ENCODE measurements at places on chromosomes 4 and X.

GRCh38 chr4:126758493-126758892 is 874.3 kb upstream of the INTU start:
- no peak for DNase-seq

- peak; percentile 14 for DNase-seq
Measured at GRCh38 chr4:72553540-72554337, 15.3 kb downstream of the ADAMTS3 start.

- DNase-seq = no peak
Measured at GRCh38 chrX:105696870-105697269, 125.5 kb upstream of the NRK start.

- DNase-seq = peak; percentile 95
Measured at GRCh38 chr4:176001151-176002006, 64.3 kb upstream of the WDR17 start.

DNA sequence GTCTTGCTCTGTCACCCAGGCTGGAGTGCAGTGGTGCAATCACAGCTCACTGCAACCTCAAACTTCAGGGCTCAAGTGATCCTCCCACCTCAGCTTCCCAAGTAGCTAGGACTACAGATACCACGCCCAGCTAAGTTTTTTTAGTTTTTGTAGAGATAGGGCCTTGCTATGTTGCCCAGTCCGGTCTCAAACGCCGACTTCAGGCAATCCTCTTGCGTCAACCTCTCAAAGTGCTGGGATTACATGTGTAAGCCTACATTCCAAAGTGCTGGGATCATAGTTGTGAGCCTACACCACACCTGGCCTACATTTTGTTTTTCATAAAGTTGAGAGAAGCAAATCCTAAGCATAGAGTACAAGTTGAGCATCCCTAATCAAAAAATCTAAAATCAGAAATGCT is 42.2 kb downstream of the SMARCA5 start:
- peak; percentile 59 for DNase-seq

DNA sequence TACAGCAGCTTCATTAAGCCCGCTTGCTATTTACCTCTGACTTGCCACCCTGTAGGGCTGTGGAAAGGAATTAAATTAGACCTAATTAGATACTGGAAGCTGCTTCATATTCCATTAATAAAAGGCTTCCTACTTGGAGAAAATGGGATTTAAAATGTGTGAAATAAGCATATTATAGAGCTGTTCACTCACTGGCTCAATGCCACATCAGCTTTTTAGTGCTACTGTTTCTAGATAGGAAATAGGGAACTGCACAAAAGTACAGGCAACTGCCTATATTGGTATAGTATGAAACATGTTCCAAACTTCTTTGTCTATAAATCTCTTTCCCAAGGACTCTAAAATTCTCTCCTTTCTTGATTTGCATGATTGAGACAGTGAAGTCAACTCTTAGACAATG is 407.9 kb upstream of the AADAT start:
- no peak for DNase-seq

GRCh38 chr4:132572210-132572609 is 576.9 kb upstream of the PCDH10 start:
- peak; percentile 96 for DNase-seq

DNA sequence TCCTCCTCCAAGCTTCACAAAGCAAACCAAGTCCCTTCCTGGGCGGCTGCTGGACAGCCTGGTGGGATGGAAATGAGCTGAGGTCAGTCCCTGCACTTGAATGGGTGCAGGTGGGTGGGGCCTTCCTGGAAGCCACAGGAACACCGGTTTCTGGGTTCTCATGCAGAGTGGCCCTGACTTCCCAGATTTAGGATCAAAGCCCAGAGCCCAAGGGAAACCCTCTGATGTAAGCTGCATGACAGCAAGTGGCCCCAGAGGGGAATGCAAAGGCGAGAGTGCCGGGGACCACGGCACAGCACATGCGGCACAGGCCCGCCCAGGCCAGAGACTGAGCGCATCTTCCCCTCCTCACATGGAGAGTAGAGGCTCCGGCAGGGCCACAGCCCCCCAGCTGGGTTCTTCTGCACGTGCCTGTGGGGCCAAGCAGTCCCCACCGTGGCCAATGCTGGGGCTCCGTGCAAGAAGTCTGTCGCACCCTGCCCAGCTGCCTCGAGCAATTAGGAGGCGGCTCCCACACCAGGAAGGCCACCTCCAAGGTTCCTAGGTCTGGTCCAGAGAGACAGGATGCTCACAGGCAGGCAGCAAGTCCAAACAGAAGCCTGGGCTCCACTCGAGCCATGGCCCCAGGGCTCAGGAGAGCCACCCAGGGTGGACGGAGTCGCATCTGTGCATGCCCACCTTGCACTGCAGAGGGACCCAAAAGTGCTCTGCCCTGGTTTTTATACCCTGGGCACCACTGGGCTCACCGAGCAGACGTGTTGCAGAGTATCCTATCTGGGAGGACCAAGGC is 83.0 kb downstream of the HTRA3 start:
- no peak for DNase-seq

- DNase-seq = peak; percentile 48
Measured at GRCh38 chr4:63589796-63590195, 819.5 kb downstream of the TECRL start.

DNA sequence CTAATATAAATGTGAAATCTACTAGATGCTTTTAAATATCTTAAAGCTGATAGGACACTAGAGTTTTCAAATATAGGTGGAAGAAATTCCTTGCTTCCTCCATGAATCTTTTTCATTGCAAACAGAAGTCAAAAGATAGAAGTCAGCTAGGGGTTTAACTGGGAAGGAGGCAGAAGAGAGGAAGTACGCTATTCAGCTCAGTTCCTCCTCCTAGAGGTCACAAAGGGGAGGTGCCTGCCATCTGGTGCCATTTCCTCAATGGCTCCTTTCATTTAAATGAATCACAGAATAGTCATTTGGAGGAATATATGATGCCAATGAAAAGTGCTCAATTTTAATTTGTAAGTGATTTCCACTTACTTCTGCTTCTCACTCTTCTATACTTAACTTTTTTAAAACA is 8.5 kb downstream of the COL25A1 start:
- peak; percentile 78 for DNase-seq

DNA sequence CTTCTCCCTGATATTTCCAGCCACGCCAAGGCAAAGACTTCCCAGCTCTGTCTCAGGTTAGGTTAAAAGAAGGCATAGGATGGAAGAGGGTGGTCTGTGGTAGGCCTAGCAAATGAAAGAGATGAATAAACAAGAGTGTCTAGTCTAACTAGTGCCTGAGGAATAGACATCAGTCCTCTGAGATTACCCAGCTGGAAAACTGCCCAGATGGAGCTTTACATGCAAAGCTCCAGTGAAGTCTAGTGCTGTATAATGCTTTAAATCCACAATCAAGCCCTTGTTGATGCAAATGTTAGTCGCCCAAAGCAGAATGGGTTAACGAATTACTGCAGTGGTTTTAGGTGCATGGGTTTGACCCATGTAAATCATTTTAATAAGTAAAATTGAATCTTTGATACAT is 24.8 kb upstream of the GUCY1B1 start:
- no peak for DNase-seq

DNA sequence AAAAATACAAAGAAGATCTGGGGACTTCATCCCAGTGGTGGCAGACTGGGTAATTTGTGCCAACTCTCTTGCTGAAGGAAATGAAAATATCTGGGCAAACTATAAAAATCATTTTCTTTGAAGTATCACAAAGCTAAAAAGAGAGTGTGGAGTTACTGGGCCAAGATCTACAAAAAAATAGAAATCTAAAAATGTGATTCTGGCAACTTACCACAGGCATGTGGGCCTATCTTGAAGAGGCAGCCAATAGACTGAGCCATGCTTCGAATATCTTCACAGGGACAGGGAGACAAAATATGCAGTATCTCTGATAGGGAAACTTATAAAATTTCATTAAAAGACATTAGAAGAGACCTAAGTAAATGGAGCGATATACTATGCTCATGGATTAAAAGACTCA is 168.8 kb downstream of the RCHY1 start:
- DNase-seq = no peak

DNA sequence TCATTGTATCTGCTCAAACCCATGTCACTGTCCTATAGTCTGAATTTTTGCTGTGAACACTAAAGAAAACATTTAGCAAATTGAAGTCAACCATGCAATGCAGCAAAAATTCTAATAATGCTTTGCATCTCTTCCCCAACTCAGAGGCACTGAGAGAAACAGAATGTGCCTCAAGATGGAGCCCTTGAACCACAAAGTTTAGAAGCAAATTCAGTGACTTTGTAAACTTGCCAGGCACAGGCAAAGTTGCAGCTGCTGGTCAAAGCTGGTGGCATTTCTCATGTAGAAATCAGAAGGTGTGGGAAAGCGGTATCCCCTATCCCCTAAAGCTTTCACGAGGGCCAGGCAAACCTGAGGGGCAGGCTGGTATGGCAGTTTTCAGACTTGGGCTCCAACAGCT is 121.7 kb upstream of the DIPK2B start:
- peak; percentile 74 for DNase-seq

- no peak for DNase-seq
Measured at GRCh38 chr4:27366104-27366823, 505.6 kb downstream of the STIM2 start.

DNA sequence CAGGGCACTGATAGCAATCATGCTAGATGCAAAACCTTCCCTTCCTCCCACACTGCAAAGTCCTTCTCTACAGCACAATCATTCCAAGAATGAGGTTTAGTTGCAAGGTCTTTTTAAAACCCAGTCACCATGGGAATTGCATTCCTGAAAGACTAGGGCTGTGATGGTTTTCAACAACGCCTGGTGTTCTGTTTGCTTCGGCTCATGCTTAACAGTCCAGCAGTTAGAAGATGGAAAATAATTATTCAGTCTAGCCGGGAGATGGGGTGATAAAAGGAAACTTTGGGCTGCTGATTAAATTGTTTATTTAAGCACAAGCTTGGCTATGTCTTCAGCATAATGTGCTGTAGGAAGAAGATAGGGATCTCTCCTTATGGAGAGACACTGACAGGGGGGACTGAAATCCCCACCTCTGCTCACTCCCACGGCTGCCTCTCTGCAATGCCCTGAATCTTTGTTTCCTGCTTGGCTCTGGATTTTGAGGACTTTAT is 211.4 kb downstream of the MID1IP1 start:
- peak; percentile 67 for DNase-seq

DNA sequence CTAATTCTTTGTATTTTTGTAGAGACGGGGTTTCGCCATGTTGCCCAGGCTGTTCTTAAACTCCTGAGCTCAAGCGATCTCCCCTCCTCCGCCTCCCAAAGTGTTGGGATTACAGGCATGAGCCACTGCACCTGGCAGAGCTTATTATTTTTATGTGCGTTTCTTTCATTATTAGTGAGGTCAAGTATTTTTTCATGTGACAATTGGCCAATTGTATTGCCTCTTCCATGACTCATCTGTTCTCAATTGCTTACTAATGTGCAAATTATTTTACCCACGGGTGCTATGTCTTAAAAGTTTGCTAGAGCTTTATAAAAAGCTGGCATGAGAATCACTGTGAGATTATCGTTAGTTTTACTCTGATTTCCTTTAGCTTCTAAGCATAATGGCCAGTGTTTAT is 13.0 kb upstream of the ARX start:
- DNase-seq = no peak

- DNase-seq = no peak
Measured at GRCh38 chrX:131729295-131729694, 185.4 kb downstream of the OR13H1 start.

- no peak for DNase-seq
Measured at GRCh38 chr4:148259841-148260240, 182.4 kb downstream of the NR3C2 start.

- DNase-seq = peak; percentile 64
Measured at GRCh38 chrX:54447461-54447860, 7.3 kb downstream of the TSR2 start.

GRCh38 chr4:12875640-12876243 is 608.4 kb downstream of the RAB28 start:
- DNase-seq = no peak

GRCh38 chr4:143771269-143771668 is 70.8 kb upstream of the FREM3 start:
- no peak for DNase-seq

DNA sequence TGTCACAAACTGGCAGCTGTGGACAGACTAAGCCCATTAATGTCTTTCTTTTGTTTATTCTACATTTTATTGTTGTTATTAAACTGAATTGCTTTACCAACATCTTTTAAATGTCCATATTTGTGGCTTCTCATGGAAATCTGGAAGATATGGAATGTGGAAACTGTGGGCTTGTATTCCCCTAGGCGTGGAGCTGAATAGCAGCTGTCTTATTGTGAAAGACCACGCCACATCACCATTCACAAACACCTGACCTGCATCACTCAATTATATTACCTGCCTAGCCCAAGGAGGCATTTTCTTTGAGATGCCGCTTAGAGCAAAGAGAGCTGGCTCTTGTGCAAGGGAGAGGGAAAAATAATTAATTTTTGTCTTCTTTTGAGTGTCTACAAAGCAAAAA is 96.9 kb upstream of the GPRIN3 start:
- DNase-seq = no peak

- no peak for DNase-seq
Measured at GRCh38 chrX:100410901-100411801, 1.1 kb upstream of the PCDH19 start.
